Cortex of kidney (tissue), 1 donor: ENCODE measurements at places on chromosomes 12 and 14.

GRCh38 chr12:70661466-70662161 is 24.4 kb upstream of the PTPRB start:
- DNase-seq, result no peak

DNA sequence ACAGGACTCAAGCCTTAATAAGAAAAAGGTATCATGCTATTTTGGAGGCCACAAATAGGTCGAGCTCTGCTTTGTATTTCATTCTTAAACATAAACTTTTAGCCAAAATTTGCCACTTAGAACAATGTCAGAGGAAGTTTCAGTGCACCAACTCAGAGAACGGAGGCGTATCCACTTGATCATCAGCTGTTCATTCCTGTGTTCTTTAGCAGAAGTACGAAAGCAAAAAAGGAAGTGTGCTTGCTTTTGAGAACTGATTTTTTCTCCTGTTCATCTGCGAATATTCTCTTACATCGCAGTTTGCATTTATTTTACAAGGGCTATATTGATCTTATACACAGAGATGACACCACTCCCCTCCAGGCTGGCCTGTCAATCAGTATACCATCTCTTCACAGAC is 188.6 kb upstream of the SOX5 start:
- no peak for DNase-seq

- DNase-seq, result no peak
Observed at GRCh38 chr12:95837240-95838038, 21.3 kb upstream of the SNRPF start.

GRCh38 chr12:62841846-62842245 is 93.1 kb downstream of the PPM1H start:
- DNase-seq, result no peak
